ENCODE measurements at places on chromosomes 13 and 19.
A peak's percentile ranks its signal among the peaks of the same experiment; 100 is the strongest.

DNA sequence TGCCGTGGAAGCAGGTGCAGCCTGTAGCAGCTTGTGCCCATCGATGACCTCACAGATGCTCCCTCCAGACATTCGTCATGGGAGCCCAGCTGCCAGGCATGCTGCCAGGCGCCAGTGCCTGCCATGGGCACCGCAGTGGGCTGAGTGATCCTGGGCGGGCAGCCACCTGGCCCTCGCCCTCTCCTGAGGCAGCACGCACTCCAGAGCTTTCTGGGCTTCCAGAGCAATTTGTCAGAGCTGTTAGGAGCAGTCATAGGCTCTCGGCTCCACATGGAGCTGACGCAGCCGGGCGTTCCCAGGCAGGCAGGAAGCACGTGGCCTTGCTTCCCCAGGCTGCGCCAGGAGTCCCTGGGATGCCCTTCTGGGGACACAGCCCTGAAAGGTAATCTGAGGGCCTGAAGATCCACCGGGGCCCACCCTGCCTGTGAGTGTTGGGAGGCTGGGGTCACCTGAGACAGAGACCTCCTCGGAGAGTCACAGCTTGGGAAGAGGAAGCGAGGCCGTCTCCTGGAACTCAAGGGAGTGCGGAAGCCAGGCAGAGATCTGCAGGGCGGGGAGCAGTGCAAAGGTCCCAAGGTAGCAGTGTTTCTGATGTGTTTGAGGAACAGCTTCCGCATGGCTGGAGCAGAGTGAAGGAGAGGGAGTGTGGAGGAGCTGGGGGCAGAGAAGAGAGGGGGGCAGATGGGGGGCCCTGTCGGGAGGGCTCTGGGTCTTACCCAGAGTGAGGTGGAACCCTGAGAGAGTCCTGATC, 50.6 kb downstream of the DPF1 start:
- no peak for DNase-seq

DNA sequence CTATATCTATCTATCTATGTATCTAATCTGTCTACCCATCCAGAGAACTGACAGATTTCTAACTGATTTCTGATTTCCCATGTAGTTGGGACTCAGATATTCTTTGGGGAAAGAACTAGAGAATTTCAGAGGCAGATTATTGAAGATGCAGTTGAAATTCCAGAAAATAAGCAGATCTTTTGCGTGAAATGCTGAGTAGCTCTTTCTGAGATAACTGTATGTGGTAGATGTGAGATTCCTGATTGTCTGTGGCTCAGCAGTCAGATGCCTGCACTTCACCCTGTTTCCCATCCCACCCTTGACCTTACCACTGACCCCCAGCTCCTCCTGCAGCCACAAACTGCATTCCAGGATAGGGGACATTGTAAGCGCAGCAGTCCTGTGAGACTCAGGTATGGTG, 61.5 kb downstream of the DGKH start:
- DNase-seq = no peak

GRCh38 chr13:44104197-44104490, 224.4 kb downstream of the LACC1 start:
- DNase-seq = no peak

DNA sequence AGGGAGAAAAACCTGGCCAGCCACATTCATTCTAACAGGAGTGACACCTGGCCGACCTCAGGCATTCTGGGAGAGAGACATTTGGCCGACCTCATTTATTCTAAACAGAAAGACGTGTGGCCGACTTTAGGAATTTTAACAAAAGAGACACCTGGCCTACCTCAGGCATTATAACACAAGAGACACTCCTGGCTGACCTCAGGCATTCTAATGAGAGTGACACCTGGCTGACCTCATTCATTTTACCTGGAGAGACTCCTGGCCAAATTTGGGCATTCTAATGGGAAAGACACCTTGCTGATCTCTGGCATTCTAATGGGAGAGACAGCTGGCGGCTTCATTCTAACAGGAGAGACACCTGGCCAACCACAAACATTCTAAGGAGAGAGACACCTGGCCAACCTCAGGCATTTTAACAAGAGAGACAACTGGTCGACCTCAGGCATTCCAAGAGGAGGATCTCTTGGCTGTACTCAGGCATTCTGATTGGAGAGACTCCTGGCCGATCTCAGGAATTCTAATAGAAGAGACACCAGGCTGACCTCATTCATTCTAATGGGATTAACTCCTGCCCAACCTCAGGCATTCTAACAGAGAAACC, 1353.9 kb downstream of the UQCRFS1 start:
- DNase-seq = no peak

DNA sequence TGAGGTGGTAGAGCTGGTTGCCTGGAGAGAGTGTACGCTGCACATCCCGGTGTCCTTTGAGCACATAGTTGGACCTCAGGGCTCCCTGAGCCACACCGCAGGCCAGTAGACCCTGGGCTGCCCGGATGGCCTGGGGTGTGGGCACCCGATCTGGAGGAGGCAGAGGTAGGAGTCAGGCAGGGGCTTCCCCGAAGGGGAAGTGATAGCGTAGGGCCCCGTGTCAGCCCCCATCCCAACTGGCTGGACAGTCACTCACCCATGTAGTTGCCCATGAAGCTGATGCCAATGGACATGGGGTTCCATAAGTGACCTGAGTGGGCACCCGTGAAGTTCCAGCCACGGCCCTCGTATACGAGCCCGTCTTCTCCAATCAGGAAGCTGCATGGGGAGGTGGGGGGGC, 3.6 kb downstream of the PGLYRP1 start:
- no peak for DNase-seq

- DNase-seq = no peak
Observed at GRCh38 chr13:23456437-23457210, 23.1 kb upstream of the SACS start.

GRCh38 chr13:98288211-98288610, 111.1 kb upstream of the RNF113B start:
- no peak for DNase-seq

GRCh38 chr13:98962901-98963590, 14.8 kb downstream of the DOCK9 start:
- no peak for DNase-seq

- DNase-seq = no peak
Observed at GRCh38 chr19:11291415-11291814, 4.5 kb upstream of the TSPAN16 start.

GRCh38 chr19:34994643-34995541, 5.2 kb upstream of the GRAMD1A start:
- DNase-seq = no peak

DNA sequence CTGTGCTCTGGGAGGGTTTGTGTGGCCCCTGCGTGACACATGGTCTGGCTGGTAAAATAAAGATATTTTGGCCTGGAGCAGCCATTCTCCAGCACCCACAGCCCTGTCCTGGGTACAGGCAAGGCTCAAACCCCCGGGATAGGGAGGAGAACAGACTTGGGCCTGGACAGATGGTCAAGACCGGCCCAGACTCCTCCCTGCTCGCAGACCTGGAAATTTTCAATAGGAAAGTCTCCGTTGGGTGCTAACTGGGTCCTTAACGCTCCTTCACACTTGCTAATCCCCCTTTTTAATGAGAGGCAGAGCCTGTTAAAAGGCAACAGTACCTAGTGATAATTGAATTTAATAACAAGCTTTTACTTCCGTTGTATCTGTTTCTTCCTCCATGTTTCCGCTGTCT, 2.5 kb downstream of the PALM start:
- no peak for DNase-seq

- no peak for DNase-seq
Observed at GRCh38 chr19:29323021-29323430, 110.1 kb upstream of the UQCRFS1 start.

DNA sequence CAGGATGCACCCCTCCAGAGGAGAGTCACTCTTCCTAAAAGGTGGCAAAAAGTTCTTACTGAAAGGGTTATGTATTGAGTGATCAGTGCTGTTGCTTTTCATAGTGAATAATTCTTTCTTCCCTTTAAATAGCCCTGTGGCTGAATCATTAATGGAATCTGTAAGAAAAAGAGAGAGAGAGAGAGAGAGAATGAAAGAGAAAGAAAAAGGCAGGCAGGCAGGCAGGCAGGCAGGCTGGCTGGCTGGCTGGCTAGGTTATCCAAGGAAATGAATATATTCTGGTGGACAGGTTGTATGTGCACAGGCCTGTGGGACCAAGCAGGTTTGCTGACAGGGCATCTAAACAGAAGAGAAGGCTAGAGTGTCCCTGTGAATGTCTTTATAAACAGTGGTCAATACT, 100.5 kb downstream of the DLEU7 start:
- DNase-seq = no peak

- DNase-seq = no peak
Observed at GRCh38 chr19:21398851-21399250, 1.9 kb downstream of the ZNF493 start.

GRCh38 chr19:36051236-36051635, 2.8 kb downstream of the THAP8 start:
- no peak for DNase-seq

GRCh38 chr13:21175656-21176214, 617 bp downstream of the SKA3 start:
- peak; percentile 15 for DNase-seq

- no peak for DNase-seq
Observed at GRCh38 chr19:48915757-48916156, 15.6 kb downstream of the NUCB1 start.

- no peak for DNase-seq
Observed at GRCh38 chr13:51645154-51645650, 60.9 kb downstream of the WDFY2 start.

DNA sequence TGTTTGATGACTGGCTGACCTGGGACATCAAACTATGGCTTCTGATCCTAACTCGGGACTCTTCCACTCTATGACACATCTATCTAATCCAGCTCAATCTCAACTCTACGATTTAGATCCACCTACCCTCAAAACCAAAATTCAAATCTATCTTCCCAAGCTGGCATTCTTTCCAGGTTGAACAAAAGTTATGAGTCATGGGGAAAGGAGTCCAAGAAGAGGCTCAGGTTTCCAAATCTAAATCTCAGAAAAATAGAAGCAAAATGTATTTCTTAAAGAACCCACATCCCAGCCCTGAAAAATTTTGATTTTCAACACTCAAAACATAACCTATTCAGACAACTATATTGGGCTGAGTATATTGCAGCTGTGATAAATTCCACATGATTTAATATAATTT, 143.9 kb upstream of the IPO5 start:
- no peak for DNase-seq

GRCh38 chr13:29125934-29126424, 305.8 kb downstream of the MTUS2 start:
- no peak for DNase-seq

- peak; percentile 99 for DNase-seq
Observed at GRCh38 chr19:5340637-5341447, at the start of gene PTPRS. Gene PTPRS (minus strand): TSS chr19:5340812. CDS start chr19:5286140, 54,672 bp downstream.

DNA sequence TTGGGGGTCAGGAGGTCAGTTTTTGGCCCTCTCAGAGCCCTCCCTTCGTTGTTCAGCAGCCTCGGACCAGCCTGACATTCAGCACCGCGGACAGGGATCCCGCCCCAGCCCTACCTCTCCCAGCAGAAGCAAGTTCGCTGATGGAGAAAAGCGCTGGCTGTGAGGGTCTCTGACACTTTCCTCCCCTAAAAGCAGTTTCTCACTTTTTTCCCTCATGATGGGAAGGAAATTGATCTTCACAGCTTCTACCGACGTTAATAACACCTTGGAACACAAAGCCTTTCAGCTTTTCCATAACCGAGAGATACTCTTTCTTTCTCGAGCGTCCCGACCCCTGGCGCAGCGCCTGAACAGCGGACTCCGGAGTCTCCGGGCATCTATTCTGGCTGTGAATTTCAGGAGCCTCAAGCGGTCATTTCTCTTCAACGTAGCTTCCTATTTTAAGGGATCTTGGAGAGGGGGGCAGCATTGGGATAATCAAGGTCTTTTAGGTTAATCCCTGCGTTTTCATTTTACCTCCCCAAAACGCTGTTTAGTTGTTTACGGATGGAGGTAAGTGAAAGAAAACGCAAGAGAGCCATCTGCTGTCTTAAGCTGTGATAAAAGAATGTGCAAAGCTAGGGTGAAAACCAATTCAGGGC, 467.2 kb downstream of the ITGBL1 start:
- no peak for DNase-seq

Measured in K562 (cell line).